COR-L47 (cell line): ENCODE measurements at places on chromosomes 3 and 15.
A peak's percentile ranks its signal among the peaks of the same experiment; 100 is the strongest.

GRCh38 chr3:2741516-2741915, 368.7 kb downstream of the IL5RA start:
- peak; percentile 12 for DNase-seq

DNA sequence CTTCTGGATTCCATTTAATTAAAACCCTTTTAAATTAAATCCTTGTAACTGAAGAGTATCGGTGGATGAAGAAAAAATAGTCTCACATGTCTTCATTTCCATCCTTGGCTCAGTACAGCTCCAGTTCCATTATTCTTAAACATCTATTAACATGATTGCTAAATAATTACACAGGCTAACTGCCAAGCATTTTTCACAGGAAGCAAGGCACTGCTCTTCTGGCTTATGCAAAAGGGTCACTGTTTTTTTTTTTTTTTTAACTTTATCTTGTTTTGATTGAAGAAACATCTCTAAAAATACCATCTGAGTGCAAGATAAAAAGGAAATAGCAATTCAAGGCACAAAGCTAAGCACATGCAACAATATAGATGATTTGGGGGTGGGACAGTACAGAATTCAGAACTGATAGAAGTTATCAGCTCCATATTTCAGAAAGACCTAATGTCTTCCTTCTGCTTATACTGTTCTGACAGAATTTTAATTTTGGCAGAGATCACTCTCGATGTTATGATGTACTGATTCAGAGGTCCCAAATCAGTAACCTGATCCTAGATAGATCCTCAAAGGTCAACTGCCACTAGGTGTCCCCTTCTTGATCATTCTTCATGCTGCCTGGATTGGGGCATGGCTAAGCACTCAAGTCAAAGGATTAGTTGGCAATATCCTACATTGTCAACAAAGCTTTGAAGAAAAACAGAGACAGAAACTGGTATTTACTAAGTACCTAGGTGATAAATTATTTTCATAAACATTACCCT, 57.8 kb upstream of the ACTC1 start:
- peak; percentile 27 for DNase-seq

GRCh38 chr15:64443747-64444621, 16.4 kb upstream of the ZNF609 start:
- DNase-seq = no peak

DNA sequence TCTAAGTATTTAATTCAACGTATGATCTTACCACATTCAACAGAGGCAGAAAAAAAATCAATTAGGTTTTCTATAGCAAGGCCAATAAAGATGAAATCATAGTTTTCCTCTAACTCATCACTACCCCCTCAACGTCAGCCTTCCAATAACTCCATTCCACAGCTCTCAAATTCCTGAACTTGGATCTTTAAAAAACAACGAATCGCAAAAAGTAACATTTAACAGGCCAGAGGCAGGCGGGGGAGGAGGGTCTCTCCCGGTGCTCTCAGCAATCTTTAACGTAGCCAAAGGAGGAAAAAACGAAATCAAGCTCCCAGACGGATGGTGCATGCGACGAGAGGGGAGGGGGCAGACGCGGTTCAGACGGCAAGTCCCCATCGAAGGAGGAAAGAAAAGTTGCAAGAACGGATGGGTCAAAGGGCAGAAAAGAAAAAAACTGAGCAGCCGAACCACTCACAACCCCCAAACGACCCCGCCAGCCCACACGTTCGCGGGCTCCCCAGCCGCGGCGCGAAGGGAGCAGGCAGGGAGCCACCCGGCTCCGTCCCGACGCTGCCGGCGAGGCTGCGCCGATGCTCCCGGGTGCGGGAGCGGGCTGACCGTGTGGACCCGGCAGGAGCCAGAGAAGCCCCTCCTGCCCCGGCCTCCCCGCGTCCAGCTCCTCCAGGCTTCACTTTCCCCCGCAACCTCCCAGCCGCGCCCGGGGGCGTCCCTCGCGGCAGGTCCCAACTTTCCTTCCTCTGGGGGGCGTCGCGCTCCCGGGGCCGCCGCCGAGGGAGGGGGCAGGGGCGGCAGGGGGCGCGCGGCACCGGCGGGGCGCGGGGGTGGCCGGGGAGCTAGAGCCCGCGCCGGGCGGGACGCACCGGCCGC, 703 bp downstream of the PEAK1 start:
- DNase-seq = peak; percentile 5
